ENCODE measurements at places on chromosomes 4 and X.

- no peak for DNase-seq
These were observed 57.3 kb upstream of the WDR19 start for GRCh38 chr4:39124885-39125599.

DNA sequence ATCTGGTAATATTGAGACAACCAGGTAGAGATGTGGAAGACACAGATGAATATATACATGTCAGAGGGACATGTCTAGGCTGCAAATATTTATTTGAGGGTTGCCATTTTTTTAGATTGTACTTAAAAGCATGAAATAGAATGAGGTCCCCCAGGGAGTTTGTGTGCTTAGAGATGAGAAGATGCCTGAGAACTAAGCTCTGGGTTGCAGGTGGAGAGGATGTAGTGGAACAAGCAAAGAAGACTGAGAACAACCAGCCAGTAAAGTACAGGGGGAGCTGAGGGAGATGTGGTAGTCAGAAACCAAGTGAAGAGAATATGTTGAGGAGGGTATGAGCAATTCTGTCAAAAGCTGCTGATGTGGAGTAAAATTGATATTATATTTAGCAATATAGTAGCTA, 95.6 kb upstream of the UNC5C start:
- DNase-seq, result no peak

DNA sequence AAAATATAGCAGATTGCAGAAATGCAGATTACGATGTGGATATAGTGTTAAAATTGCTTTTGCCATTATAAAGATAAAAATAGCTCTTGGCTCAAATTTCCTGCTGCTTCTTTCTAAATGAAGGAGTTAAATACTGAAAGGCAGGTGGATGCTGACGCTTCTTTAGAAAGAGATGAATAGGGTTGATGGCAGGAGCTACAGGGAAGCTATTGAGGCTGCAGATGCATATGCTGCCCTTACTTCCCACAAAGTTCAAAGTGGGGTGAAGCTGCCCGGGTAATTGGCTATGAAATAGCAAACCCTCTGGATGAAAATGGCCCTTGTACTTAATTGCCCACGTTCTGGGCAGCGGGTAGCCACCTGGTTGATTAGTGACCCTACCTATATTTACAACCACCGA, 379.5 kb downstream of the ZIC3 start:
- DNase-seq, result no peak

- DNase-seq, result no peak
These were observed 323.0 kb upstream of the CPXCR1 start for GRCh38 chrX:88424071-88424470.

DNA sequence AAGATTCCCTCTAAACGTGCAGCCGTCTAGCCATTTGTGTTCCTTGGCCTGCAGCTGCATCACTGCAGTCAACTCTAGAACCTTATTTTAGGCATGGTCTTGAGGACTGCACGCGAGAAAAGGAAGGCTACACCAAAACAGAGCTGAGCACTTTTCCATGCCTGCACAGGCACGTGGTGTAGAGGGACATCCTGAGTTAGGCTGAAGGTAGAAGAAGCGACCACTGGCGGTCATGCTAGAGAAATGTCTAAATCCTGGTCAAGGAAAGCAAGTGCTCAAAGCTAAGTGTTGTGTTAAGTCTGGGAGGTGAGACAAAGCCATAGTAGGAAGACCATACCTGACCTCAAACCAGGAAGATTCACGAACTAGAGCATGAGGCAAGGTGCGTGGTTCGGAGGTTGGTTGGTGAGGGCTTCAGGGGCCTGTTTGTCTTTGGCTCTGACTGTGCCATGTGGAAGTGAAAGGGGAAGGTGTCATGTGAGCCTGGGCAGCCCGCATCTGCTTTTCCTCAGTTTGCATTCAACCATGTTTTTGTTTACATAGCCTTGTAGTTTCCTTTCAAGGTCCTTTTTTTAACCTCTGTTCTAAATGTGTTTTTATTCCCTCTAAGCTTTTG, 203.8 kb downstream of the AASDH start:
- no peak for DNase-seq

DNA sequence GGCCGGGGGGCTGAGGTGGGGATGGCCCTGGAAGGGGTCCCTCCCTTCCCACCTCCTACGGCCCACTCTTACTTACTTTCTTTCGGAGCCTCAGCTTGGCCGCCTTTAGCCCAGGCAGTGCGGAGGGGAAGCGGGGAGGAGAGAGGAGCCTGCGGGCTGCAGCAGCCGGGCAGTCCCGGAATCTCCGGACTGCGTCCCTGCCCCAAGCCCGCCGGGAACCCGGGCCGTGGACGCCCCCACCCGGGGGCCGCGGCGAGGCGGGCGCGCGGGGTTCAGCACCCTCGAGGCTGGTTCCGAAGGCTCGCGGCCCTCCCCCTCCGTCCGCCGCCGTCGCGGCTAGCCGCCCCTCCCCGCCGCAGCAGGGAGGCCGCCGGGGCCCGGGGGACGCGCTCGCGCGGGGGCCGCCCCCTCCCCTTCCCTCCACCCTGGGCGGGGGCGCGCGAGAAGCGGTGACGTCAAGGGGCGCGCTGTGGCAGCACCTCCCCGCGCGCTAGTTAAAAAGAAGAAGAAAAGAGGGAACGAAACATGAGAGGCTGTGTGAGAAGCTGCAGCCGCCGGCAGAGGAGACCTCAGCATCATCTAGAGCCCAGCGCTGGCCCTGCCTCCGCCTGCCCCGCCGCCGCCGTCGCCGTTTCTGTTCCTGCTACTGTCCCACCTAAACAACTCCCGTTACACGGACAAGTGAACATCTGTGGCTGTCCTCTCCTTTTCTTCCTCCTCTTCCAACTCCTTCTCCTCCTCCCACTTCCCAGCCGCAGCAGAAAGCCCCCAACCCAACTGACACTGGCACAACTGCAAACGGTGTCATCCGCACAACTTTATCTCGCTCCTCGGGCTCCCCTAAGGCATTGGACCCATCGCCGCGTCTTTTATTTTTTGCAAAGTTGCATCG, at the start of gene HHIP:
Gene HHIP (plus strand): TSS at position 526 of the 892 bp plus-strand sequence. CDS start 520 bp downstream, outside the sequence.
- DNase-seq, result no peak

DNA sequence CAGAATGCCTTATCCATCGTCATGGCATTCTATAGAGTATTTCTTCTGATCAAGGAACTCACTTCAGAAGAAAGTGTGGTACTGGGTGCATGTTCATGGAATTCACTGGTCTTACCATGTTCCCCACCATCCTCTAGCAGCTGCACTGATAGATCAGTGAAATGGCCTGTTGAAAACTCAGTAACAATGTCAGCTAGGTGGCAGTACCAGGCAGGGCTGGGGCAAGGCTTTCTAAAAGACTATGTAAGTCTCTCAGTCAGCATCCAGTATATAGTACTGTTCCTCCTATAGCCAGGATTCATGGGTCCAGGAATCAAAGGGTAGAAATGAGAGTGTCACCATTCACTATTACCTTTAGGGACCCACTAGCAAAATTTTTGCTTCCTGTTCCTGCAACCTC, 15.8 kb upstream of the LDB2 start:
- no peak for DNase-seq

Data from NCI-H187 (cell line).